ENCODE measurements at places on chromosomes 4 and X. TPM values are rescaled to one million over a fixed set of nuclear protein-coding genes. Genes with fewer than 3 reads are reported as not detected.

The ANKRD17 gene
- 45.8 TPM for total RNA-seq

- no peaks in the 10 kb centered on the region for H3K4me1 ChIP-seq
- no peak for DNase-seq
- no peak overlapping the region for H3K27ac ChIP-seq
- H3K36me3 ChIP-seq = no peaks in the 10 kb centered on the region
- H3K4me3 ChIP-seq = no peak overlapping the region
- H3K27me3 ChIP-seq = no peaks in the 10 kb centered on the region
Observed at GRCh38 chr4:79421483-79421882, 13.5 kb upstream of the GK2 start.

The CD40LG gene
- total RNA-seq = 139 TPM

The FRG2 gene
- not detected for total RNA-seq

- no peak overlapping the region for H3K4me3 ChIP-seq
- no peaks in the 10 kb centered on the region for H3K27me3 ChIP-seq
- no peak overlapping the region for H3K27ac ChIP-seq
- no peak for DNase-seq
- no peaks in the 10 kb centered on the region for H3K36me3 ChIP-seq
- no peaks in the 10 kb centered on the region for H3K4me1 ChIP-seq
Observed at GRCh38 chr4:164542431-164542830, 211.5 kb upstream of the SMIM31 start.

- H3K4me3 ChIP-seq = no peak overlapping the region
- DNase-seq = no peak
- H3K36me3 ChIP-seq = no peaks in the 10 kb centered on the region
- H3K27ac ChIP-seq = no peak overlapping the region
Observed at GRCh38 chrX:152950786-152951185, 43.1 kb downstream of the PNMA5 start.

GRCh38 chr4:23911675-23912455 is 22.0 kb upstream of the PPARGC1A start:
- H3K36me3 ChIP-seq = no peaks in the 10 kb centered on the region
- H3K4me3 ChIP-seq = no peak overlapping the region
- no peak for DNase-seq
- H3K27ac ChIP-seq = no peak overlapping the region
- no peaks in the 10 kb centered on the region for H3K4me1 ChIP-seq
- no peaks in the 10 kb centered on the region for H3K27me3 ChIP-seq

GRCh38 chr4:73701116-73701515 is 39.3 kb upstream of the CXCL8 start:
- H3K27me3 ChIP-seq = no peaks in the 10 kb centered on the region
- no peak overlapping the region for H3K4me3 ChIP-seq
- no peak for DNase-seq
- no peak overlapping the region for H3K27ac ChIP-seq
- H3K36me3 ChIP-seq = no peaks in the 10 kb centered on the region
- no peaks in the 10 kb centered on the region for H3K4me1 ChIP-seq

DNA sequence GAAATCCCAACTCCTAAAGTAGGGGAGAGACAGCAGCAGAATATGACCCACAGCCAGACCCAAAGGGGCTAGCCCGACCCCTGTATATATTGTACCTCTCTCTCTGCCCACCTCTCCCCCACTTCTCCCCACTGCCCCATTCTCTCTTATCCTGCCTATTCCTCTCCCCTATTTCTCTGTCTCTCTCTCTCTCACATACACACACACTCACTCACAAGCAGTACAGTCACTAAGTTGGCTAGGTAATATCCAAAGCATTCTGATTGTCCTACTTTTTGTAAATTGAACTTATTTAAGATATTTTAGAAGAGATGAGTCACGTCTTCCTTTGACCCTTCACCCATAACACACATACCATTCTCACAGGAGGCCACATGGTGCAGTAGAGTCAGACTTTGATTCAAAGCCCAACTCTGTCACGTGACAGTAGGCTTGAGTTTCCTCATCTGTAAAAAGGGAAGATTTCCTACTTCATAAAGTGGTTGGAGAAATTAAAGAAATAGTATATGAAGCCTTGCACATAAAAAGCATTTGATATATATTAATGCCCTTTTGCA is 29.5 kb downstream of the SRPX2 start:
- H3K4me3 ChIP-seq = no peak overlapping the region
- no peak for DNase-seq
- H3K4me1 ChIP-seq = peaks cover 7% of the 10 kb centered on the region
- H3K27me3 ChIP-seq = no peaks in the 10 kb centered on the region

The CENPVL1 gene
- not detected for total RNA-seq

GRCh38 chrX:4186331-4186730 is 472.9 kb upstream of the PRKX start:
- H3K4me3 ChIP-seq = no peak overlapping the region
- no peak for DNase-seq
- H3K27ac ChIP-seq = no peak overlapping the region
- H3K27me3 ChIP-seq = no peaks in the 10 kb centered on the region
- H3K36me3 ChIP-seq = no peaks in the 10 kb centered on the region

GRCh38 chr4:76804096-76804495 is 93.8 kb downstream of the SOWAHB start:
- H3K27ac ChIP-seq = no peak overlapping the region
- H3K4me1 ChIP-seq = no peaks in the 10 kb centered on the region

The ALB gene
- total RNA-seq = not detected

DNA sequence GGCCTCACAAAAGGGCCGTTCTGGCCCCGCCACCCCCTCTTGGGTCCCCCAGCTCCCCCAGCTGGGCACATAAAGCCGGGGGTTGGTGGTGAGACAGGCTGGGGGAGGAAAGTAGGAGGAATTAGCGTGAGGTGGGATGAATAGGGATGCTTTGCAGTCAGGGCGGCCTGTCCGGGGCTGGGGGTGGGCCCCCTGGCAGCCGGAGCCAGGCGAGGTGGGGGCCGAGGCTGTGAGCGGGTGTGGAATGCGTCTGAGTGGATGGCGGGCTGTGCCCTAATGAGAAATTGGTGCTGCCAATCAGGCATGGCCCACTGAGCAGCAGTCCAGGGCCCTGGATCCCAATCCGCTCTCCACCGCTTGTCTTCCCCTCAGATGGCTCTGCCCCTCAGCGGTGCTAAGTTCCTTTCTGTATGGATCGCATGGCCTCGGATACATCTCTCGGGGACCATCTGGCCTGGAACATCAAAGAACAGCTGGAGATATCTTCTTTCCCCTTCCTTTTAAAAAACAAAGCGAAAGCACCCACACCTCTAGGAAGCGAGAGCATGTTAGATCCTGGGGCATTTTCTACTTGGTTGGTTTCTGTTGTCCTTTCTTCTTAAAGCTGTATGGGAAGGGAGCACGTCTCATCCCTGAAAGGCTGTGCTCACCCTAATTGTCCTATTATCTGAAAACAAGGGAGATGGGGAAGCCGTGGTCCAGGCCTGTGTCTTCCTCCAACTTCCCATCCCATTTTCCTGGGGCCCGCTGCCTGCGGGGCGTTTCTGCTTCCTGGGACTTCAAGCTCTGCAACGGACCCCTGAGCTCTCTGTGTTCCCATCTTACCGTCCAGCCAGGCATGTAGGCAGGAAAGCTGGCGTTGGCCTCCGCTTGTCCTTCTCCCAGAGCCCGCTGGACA is 106.9 kb downstream of the SORCS2 start:
- no peak for DNase-seq
- no peaks in the 10 kb centered on the region for H3K36me3 ChIP-seq
- H3K4me3 ChIP-seq = no peak overlapping the region
- H3K27ac ChIP-seq = no peak overlapping the region
- no peaks in the 10 kb centered on the region for H3K4me1 ChIP-seq

The HERC3 gene
- total RNA-seq = 41.9 TPM

DNA sequence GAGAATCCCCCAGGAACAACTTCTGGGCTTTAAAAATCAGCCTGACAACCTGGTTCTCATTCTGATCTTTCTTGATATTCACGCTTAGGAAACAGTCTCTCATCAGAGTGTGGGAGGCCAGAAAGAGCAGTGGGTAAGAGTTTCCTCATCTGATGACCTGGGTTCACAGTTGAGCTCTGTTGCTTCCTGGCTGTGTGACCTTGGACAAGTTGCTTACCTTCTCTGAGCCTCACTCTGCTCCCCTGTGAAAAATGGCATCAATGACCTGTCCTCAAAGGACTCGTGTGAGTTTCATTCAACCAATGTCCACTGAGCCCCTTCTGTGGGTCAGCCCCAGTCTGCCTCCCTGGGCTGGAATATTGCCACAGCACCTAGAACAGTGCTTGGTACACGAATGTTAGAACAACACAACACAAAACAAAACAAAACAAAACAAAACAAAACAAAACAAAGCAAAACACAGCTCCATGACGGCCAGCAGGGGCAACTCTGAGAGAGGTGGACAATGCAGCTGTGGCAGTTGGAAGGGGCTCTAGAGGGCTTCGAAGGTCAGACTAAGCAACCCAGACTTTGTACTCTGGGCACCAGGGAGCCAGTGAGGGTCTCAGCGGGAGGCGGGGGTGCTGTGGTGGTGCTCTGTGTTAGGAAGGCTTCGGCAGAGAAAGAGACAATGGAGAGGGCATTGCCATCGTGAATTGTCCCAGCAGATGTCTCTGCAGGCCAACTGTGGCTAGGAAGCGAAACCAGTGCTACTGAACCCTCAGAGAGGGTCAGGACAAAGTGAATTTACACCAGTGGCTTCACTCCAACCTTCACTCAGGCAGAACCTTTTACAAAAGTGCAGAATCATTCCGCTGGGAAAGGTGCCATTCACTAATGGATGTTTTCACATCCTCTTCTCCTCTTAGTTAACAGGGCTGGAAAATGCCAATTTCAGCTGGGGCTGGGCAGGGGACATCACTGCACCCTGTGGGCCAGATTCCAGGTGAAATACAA is 14.3 kb upstream of the C4orf50 start:
- no peak for DNase-seq
- H3K4me3 ChIP-seq = no peak overlapping the region
- no peaks in the 10 kb centered on the region for H3K27me3 ChIP-seq
- no peak overlapping the region for H3K27ac ChIP-seq
- peaks cover 7% of the 10 kb centered on the region for H3K36me3 ChIP-seq

The QRFPR gene
- total RNA-seq = not detected

The BRCC3 gene
- 25.2 TPM for total RNA-seq

The NEUROG2 gene
- total RNA-seq = not detected

The IL2RG gene
- total RNA-seq = 633 TPM

DNA sequence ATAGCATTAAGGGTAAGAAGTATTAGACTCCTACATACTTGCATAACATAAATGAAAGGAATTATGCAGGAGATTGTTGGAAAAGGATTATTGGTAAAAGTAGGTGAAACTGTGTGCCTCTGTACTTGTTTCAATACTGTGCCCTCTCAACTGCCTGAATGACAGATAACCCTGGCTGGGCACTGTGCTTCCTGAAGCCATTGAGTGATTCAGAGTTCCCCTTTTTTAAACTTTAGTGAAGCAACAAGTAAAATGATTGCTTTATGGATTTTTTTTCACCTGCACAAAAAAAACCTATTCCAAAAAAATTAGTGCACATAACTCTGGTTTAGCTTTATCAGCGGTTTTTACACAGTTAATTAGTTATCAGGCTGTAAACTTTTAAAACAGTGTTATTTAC is 204.8 kb downstream of the TRAM1L1 start:
- H3K36me3 ChIP-seq = no peaks in the 10 kb centered on the region
- H3K27me3 ChIP-seq = no peaks in the 10 kb centered on the region
- no peak for DNase-seq
- H3K27ac ChIP-seq = no peak overlapping the region
- no peaks in the 10 kb centered on the region for H3K4me1 ChIP-seq
- no peak overlapping the region for H3K4me3 ChIP-seq

GRCh38 chr4:53844551-53844950 is 219.9 kb downstream of the CHIC2 start:
- H3K4me1 ChIP-seq = no peaks in the 10 kb centered on the region
- H3K27ac ChIP-seq = no peak overlapping the region
- no peaks in the 10 kb centered on the region for H3K36me3 ChIP-seq
- H3K27me3 ChIP-seq = peaks cover 3% of the 10 kb centered on the region

The FREM3 gene
- not detected for total RNA-seq
